ENCODE measurements at places on chromosomes 11 and 22.

DNA sequence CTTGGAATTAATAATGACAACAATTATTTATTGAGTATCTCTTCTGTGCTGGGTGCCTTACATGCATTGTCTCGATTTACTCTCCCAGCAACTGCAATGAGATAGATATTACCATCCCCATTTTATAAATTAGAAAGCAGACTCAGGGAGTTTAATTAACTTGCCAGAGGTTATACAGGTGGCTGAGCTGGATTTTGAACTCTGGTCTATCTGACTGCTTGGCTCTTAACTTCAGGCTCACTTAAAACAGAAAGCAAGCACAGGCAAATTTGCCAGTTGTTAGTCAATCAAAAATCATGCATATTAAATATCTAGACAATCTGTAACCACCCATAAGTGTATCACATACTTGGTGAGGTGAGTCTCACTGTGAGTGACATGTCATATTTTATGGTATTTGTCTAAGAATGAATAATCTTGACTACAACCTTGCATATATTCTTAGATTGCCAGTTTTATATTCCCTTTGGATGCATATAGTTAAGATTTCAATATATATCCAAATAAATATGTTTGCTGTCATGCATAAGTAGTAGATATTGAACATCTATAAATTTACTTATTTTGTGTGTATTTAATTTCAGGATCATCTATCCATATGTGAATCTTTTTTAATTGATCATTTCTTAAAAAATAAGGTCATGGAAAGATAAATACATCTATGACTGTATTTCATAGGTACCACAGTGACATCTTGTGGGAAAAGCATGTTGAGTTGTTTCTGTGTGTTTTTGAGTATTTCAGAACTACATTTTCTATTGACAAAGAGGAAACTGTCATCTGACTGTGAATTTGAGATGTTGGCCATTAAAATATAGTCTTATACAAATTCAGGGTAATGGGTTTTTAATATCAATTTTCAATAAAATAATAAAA lies 112.0 kb upstream of the ARHGAP42 start:
- DNase-seq: no peak

DNA sequence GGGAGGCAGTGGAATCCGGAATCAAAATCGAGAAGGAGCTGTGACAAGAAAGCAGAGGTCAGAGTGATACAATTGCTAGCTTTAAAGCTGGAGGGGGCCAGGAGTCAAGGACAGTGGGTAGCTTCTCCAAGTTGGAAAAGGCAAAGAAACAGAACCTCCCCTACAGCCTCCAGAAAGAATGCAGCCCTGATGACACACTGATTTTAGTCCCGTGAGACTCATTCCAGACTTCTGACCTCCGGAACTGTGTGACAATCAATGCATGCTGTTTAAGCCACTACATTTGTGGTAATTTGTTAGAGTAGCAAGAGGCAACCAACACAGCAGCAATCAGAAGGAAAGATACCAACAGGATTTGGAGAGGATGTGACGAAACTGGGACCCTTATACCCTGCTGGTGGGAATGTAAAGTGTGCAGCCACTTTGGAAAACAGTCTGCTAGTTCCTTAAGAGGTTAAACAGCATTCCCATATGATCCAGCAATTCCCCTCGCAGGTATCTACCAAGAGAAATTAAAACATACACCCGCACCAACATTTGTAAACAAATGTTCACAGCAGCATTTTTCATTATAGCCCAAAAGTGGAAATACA lies 66.7 kb downstream of the DSCAML1 start:
- no peak for DNase-seq

DNA sequence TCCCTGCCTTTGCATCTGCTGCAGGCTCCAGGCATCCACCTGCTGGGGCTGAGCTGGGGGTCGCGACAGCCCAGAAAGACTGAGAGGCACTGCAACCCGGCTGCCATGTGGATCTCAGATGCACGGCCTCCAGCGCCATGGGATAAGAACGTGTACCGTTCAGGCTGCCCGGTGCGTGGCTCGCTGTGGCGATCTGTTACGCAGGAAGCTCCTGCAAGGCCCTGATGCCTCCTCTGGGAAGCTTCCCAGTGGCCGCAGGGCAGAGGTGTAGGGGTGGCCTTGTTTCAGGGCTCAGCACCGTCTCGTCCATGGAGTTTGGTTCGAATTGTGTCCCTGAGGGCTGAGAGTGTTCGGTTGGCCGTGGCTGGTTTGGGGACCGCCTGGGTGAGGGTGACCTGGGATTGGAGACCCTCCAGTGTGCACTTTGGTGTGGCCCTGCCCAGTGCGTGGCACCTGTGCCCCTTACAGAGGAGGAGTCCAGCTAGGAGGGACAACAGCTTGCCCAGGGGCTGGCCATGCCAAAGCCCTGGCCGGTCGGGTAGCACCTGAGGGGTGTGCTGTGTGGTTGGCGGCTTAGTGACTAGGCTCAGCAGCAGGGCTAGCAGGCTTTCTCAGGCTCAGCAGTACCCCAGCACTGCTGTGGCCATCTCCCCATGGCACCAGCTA lies 1184.5 kb downstream of the BRD1 start:
- no peak for DNase-seq

DNA sequence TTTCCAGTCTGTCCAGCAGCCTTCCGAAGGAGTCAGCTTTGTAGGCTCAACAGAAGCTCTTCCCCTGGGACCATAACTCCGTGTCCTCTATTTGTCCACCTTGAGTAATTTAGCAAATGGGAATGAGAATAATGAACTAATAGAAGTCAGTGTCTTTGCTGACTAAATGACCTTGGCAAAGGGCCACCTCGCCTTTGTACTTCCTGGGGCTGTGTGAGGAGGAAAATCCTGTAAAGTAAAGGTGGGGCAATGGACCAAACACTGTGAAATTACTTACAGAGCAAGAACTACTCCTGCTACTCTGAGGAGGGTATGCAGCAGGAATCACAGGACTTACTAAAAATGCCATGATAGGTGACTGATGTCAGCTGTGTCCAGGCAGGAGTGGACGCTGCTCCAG lies 36.2 kb upstream of the CSNK2A3 start:
- DNase-seq: no peak

GRCh38 chr11:106459135-106459534 lies 381.7 kb downstream of the AASDHPPT start:
- no peak for DNase-seq

GRCh38 chr22:35053060-35053835 lies 12.7 kb upstream of the ISX start:
- DNase-seq: no peak

DNA sequence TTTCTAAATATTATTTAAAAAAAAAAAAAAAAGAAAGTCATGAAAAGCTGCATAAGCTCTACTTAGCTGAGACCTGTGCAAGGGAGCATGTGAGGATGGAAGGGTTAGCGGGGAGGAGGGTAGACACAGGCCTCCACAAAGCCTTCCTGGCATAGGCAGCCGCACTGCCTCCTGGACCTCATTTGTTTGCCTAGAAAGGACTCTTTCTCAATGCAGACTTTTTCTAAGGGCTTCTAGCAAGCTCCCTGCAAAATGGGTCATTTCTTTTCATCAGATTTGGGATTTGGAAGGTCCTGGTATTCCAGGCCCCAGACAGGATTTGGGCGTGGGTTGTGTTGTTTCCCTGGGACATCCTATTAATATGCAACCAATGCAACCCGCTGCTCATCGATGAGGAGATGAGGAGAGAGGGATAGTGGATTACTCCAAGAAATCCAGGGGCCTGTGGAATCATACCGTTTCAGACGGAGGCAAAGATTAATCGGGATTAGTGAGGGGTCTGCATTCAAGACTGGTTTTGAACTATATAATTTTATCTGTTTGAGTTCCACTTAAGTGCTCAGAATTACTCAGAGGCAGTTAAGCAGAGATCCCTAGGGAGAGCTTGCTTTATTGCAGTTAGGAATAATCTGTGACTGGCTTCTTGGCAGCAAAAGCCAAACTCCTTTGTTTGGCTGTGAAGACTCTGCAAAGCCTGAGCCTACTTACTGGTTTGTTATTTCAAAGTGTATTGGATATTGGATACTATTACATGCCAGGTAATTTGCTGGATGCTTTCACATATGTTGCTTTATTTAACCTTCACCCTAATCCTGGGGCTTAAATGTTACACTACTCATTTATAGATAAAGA lies 106.9 kb upstream of the NAV2 start:
- DNase-seq: peak; percentile 16

- DNase-seq: no peak
Measured at GRCh38 chr22:41511521-41511968, 32.7 kb downstream of the POLR3H start.

- DNase-seq: no peak
Measured at GRCh38 chr11:11217929-11218628, 135.0 kb downstream of the CSNK2A3 start.

GRCh38 chr11:95485115-95485900 lies 254.3 kb upstream of the SESN3 start:
- peak; percentile 87 for DNase-seq

GRCh38 chr11:131373095-131373725 lies 2.8 kb downstream of the NTM start:
- DNase-seq: no peak
